BE2C (cell line): ENCODE measurements at places on chromosomes 6 and 20.

GRCh38 chr20:9995510-9996272 lies 39.1 kb upstream of the ANKEF1 start:
- DNase-seq = no peak

DNA sequence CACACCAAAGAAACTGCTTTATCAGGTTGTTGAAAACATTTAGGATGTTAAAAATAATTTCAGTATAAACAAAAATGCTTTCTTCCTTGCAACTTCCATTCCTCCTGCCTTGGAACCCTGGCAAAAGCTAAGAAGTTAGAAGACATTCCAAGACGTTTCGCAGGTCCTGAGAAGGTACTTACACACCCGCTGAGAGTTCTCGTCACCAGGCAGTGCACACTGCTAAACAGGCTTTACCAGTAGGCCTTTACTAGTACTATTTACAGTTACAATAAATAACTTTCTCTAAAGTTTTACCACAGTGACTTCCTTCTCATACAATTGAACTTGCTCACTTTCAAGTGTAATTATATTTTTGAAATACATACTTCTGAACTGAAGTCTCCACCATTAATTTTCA lies 81.4 kb upstream of the RPS6KA2 start:
- no peak for DNase-seq

GRCh38 chr6:121263742-121264141 lies 70.5 kb downstream of the TBC1D32 start:
- no peak for DNase-seq

DNA sequence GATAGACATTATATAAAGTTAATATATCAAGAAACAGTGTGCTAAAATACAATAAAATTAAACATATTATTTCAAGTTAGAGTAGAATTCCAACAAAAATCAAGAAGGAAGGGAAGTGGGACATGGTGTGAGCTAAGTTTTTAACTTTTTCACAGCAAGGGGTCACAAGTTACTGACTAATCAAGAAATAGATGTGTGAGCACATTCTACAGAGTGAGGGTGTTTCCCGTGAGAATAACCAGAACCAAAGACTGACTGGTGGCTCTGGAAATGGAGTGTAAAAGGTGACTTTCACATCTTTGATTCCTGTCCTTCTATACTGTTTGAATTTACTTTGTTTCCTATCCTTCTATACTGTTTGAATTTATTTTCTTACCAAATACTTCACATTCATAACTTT lies 206.6 kb downstream of the TASP1 start:
- no peak for DNase-seq

DNA sequence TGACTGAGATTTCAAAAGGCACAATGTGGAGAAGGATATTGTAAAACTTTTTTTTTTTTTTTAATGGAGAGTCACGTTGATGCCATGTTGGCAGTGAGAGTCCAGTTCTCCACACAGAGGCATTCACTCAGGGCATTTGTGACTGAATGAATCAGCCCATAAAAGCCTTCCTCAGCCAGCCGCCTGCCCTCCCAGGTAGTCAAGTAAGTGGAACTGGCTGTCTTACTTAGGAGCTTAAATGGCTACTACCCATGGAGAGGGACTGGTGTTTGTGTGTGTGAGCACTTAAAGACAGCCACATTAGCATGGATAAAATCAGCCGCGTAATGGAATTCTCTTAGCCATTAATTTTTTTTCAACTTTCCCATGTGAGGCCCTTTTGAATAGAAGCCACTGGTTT lies 12.6 kb downstream of the AAR2 start:
- DNase-seq = no peak

- no peak for DNase-seq
These were observed 56.9 kb upstream of the TAGAP start for GRCh38 chr6:159101656-159102055.

DNA sequence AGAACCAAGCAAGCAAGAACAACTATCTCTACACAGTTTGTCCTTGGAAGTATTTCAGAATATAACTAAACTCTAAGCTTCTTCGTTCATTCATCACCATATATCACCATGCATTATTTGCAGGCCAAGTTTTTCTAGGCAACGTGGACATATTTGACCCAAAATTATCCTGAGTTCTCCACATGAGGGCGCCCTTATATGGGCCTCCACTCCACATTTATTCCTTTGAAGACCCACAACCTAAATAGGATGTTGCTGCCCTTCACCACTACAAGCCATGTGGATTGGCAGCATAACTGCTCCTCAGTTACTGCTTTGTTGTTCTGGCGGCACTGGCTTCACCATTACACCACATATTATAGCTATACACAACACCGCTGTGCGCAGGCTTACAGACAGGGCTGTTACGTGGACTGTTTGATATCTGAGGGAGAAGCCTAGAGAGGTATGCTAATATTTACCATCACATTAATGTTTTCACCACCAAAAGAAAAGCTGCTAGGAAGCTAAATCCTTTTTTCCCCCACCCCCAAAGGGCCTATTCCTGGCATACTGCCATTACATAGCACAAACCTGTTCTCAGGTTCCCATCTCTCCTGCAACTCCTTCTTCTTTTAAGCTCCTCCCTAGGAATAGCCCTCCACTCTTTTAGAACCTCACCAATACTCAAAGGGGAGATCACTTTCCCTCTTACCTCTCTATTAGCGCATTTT lies 411.7 kb downstream of the C6orf118 start:
- no peak for DNase-seq

DNA sequence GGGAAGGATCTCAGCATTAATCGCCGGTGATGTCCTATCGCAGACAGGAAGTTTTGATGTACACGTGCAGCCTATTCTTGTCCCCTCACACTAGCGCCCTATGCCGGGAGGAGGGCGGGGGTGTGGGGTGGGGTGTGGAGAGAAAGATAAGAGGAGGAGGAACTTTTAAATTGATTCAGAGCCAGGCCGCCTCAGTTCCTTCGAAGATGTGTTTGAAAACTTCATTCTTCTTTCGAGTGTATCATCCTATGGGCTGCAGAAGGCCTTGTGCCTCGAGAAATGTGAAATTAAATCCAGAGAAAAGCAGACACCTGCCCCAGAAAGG lies 2.5 kb upstream of the POU3F2 start:
- no peak for DNase-seq

DNA sequence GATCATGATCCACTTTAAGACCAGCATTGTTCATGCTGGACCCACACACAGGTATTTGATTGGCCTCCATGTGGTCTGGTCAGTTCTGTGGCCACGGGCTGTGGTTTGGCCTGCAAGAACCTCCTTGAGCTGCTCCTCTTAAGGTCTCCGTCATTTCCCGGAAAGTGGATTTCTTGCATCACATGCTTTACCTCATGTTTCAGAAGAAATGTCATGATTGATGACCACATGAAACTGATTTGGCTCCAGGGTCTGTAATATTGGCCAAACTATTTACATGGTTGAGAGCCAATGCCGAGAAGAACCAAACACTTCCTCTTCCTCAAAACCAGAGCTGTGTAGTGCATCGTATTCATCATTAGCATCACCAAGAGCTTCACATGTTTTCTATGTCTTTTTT lies 13.2 kb upstream of the RSPH3 start:
- DNase-seq = no peak

DNA sequence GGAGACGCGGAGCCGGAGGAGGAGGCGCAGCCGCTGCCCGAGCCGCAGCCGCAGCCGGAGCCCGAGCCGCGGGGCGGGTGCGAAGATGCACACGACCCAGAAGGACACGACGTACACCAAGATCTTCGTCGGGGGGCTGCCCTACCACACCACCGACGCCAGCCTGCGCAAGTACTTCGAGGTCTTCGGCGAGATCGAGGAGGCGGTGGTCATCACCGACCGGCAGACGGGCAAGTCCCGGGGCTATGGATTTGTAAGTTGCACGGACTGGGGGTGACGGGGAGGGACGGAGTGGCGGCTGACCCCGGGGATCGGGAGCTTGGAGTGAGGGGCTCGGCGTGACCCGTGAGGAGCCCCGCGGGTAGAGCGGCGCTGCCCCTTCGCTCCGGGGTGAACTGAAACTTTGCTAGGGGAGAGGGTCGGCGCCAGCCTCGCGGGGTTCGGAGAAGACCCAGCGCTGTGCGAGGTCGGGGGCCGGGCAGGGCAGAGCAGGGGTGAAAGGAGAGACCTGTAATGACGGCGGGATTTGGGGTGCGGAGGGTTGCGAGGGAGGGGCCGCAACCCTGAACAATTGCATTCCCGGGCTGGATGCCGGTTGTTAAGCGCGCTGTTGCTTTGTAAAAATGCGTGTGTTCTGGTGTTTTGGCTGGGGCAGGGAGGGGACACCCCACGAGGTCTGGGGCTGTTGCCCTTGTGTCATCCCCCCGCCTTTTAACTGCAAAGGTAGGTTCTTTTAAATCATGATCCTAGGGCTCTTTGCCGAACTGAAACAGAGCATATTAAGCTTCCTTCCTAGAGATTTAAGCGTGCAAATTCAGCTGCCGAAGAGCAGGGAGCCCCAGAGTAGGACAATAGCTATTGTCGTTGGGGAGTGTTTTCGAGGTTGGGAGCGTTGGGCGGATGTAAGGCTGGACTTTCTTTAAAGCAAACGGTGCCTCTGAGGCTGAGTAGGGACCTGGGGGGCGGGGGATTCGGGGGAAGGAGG lies 628 bp downstream of the RBM24 start:
- DNase-seq = no peak
